Activated CD8-positive, alpha-beta memory T cell treated with anti-CD3 and anti-CD28 coated beads for 48 hours (primary cell): ENCODE measurements at places on chromosomes 13 and 19.

- peak; percentile 6 for DNase-seq
Observed at GRCh38 chr19:50909240-50910070, 1.7 kb downstream of the KLK4 start.

- DNase-seq, result no peak
Observed at GRCh38 chr19:4695224-4695731, 25.1 kb upstream of the MYDGF start.

GRCh38 chr19:56131651-56132050 is 9.4 kb upstream of the ZNF444 start:
- DNase-seq, result no peak

GRCh38 chr13:89749888-89750287 is 1597.6 kb upstream of the MIR17HG start:
- DNase-seq, result no peak

DNA sequence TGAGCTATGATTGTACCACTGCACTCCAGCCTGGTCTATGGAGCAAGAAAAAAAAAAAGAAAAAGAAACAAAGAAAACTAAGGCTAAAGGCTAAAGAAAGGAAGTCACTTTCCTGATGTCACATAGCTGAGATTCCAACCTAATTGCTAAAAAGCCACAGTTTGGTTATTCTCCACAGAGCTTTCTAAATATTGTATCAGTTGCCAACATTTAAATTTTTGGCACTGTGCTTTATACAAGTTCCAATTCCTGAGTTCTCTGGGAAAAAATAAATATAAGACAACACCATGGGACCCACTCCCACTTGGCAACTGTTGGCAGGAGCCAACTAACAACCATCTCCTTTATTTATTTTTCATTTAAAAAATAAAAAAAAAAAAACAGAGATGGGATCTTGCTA is 11.2 kb upstream of the LYPD3 start:
- DNase-seq, result no peak

DNA sequence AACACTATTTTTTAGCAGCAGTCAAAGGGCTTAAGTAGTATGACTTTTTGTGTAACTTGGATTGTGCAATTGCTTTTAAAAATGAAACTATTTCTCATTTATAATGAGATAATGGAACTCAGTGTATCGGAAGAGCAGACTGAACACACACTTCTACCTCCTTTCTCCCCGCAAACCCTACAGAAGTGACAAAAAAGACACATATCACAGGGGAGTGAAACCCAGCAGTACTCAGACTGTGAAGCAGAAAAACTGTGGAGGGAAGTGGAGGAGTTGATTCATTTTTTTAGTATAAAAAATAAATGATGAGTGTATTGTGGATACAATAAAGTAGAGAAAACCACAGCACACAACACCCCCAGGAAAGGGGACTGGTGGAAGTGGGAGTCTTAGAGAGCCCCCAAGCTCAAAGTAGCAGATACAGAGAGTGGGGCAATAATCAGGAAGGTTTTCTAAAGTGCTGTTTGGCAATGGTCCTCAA is 9.7 kb downstream of the LPAR6 start:
- DNase-seq, result no peak

DNA sequence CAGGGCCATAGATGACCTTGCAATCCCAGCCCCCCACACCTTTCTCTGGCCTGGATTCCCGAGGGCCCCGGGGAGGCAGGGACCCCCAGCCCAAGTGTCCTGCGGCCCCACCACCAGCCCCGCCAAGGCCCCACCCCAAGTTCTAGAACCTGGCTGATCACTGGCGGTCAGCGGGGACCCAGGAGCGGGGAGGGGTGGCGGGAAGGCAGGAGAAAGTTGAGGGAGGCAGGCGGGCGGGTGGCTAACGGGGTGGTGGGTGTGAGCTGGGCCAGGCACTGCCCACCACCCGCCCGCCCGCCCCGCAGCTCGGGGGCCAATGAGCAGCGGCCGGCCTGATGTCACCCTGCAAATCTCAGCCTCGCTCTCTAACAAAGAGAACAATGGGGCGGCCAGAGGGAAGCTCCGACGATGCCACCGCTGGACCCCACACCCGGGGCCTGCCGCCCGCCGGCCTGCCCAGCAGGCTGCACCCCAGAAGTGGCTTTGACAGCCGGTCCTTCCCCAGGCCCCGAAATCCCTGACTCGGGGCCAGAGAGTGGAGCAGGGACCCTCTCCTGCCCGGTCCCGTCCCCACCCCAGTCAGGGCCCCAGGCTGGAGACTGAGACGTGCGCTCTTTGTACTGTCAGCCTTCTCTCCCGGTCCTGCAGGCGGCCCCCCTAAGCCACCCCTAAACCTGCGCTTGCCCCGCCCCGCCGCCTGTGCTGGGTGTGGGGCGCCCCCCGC is 1.6 kb downstream of the MEX3D start:
- DNase-seq, result no peak

DNA sequence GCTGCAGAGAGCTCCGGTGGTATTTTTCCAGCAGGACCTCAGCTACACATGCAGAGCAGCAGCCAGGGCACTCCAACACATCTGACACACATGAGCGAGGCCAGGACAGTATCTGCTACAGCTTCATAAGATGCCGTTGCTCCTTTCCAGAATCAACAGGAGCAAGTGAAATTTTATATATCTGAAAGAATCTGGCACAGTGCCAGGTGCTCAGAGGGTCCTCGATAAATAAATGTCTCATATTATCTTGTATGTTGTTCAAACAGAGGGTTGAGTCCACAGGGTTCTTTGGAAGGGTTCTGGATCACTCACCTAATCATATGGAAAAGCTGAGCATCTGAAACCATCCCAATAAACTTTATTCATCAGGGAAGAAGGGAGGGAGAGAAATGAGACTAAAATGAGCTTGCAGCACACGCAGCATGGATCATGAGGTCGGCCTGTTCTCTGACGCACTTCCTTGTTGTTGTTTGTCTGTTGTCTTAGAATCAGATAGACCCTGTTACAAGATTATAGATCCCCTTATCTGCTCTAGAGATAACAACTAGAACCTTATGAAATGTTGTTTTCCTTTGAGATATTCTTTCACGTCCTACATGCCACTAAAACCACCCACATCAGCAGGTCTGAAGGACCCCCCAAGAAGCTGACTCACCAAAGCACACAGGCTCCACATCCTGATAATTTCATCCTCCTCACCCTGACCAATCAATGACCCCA is 3.2 kb upstream of the METTL21C start:
- no peak for DNase-seq

GRCh38 chr19:51777570-51778462 is 16.8 kb downstream of the FPR2 start:
- DNase-seq, result no peak

GRCh38 chr19:18852648-18853047 is 20.9 kb downstream of the UPF1 start:
- no peak for DNase-seq

GRCh38 chr13:40271931-40272775 is 394.3 kb downstream of the FOXO1 start:
- DNase-seq, result peak; percentile 5

DNA sequence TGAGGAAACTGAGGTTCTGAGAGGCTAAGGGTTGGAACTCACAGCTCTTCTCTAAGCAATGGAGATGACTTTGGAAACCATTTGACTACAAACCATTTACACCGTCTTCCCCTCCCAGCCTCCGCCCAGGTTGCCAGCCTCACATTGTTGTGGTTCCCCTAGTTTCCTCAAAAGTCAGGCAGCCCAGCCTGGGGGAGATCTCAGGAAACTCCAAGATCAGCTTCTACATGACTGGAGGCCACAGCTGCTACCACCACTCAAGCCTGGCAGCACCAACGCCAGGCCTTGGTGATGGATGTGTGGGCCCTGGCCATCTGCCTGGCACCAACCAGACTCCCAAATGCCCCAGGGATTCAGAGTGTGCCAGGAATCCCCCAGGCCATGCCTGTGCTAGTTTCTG is 207.9 kb downstream of the TSHZ3 start:
- no peak for DNase-seq

DNA sequence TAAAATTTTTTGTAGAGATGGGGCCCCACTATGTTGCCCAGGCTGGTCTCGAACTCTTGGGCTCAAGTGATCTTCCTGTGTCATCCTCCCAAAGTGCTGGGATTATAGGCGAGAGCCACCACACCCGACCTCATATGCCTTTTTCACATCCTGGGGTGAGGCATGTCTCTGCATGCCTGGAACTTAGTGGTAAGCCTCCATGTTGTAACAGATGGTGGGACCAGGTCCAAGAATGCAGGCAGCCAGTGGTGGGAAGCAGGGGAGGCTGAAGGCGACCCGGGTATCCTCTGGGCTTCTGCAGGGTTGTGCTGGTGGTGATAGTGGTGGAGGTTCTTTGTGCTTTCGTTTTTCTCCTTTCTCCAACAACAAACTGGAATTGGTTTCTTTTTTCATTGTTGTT is 30.1 kb upstream of the CCDC124 start:
- DNase-seq, result no peak

GRCh38 chr19:41870401-41870873 is 6.6 kb upstream of the CD79A start:
- DNase-seq, result no peak

GRCh38 chr13:33158816-33159215 is 126.7 kb downstream of the STARD13 start:
- no peak for DNase-seq

DNA sequence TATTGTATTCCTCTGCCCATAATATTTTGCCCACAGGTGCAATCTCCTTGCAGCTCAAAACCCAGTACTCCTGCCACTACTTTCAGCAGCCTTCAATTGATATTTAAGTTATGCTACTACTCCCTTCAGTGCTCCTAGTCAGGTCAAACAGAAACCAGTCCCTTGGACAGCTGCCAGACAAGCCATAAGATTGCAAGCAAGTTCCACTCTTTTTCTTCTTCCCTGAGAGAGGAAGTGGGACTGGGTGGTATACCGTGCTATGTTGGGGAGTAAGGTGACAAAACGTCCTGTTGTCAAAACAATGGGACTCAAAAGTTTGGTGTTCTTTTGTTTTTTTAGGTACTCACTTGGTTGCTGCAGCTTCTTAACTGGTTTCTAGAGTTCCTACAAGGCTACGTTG is 63.1 kb upstream of the FRY start:
- no peak for DNase-seq

DNA sequence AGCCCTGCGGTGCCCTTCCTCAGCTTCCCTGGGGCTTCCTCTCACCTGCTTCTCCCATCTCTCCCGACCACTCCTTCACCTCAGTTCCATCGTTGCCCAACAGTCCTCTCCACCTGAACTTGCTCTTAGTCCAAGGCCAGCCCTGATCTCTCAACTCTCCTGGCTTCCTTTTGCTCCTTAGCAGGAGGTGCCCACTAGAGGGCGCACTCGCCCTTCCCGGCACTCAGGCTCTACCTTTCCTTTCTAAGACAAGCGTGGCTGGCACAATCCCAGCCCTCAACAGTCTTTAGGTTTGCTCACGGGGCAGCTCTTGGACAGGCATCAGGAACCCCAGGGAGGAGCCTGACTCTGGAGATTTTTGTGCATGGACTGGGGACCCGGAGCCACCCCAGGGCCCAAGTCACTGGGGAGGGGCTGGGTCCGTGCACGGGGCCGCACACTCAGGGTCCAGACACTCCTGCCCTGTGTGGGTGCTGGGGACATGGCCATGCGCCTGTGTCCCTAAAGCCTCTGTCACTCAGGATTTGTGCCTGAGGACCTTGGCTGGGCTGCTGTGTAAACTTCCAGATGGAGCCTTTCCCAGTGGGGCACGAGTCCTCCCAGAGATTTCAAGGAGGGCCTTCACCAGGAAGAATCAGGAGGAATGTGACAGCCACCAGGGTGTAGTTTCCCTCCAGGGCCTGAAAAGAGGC is 12.1 kb upstream of the CEACAM8 start:
- DNase-seq, result no peak

- DNase-seq, result no peak
Observed at GRCh38 chr19:29269641-29270040, 56.7 kb upstream of the UQCRFS1 start.

GRCh38 chr19:13066933-13067807 is 35.5 kb downstream of the LYL1 start:
- no peak for DNase-seq

- DNase-seq, result no peak
Observed at GRCh38 chr19:45824531-45825262, 9.6 kb upstream of the RSPH6A start.

GRCh38 chr13:29323954-29324353 is 271.5 kb downstream of the SLC7A1 start:
- no peak for DNase-seq

DNA sequence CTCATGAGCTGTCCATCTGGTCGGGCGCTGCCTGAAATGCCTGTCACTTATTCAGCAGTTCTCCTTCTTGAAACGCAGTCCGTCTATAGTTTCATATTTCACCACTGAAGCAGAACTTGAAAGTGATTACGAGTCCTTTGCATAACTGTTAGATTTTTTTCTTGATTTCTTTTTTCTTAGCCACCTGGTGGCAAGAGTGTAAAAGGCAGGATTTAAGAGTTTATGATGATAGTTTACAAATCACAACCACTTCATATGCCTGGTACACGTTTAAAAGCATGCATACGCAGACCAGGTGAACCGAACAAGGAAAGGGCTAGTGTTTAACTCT is 45.8 kb downstream of the GGACT start:
- no peak for DNase-seq
